Activated T-cell treated with anti-CD3 and anti-CD28 coated beads for 4 hours (primary cell): ENCODE measurements at places on chromosomes 5 and 9.

GRCh38 chr5:173301695-173302545 lies 26.3 kb downstream of the STC2 start:
- no peak for DNase-seq

- no peak for DNase-seq
These were observed 199.8 kb upstream of the MAP3K1 start for GRCh38 chr5:56615361-56616153.

GRCh38 chr9:37026113-37026930 lies 7.7 kb downstream of the PAX5 start:
- DNase-seq = no peak

- DNase-seq = no peak
These were observed 31.8 kb upstream of the FRRS1L start for GRCh38 chr9:109198736-109199382.

GRCh38 chr5:150904479-150905311 lies at the start of gene ZNF300:
ZNF300 (minus strand) TSS chr5:150904980; CDS start chr5:150903155, 1,825 bp downstream.
- DNase-seq = peak; percentile 24
